ENCODE measurements at places on chromosomes 7 and 10.

- DNase-seq, result no peak
These were observed 5.6 kb upstream of the VWA2 start for GRCh38 chr10:114233482-114233881.

DNA sequence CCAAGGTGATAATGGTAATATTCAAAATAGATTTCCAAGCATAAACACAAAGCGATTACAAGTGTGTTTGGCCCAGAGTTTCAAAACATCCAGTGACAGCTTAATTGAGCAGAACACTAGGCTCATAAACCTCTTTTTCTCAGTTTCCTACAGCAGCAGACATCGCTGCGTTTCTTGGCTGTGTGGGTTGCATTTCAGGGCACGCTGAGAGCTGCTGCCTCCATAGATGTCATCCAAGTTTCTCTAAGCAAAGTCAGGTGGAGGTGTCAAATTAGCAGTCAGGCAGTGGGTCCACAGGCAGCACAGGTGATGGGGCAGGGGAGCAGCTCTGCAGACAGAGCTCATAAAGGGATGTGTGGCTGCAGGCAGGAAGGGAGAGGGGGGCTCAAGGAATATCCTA is 50.5 kb upstream of the COL13A1 start:
- no peak for DNase-seq

- no peak for DNase-seq
These were observed 46.0 kb downstream of the ZNF777 start for GRCh38 chr7:149414745-149415390.

DNA sequence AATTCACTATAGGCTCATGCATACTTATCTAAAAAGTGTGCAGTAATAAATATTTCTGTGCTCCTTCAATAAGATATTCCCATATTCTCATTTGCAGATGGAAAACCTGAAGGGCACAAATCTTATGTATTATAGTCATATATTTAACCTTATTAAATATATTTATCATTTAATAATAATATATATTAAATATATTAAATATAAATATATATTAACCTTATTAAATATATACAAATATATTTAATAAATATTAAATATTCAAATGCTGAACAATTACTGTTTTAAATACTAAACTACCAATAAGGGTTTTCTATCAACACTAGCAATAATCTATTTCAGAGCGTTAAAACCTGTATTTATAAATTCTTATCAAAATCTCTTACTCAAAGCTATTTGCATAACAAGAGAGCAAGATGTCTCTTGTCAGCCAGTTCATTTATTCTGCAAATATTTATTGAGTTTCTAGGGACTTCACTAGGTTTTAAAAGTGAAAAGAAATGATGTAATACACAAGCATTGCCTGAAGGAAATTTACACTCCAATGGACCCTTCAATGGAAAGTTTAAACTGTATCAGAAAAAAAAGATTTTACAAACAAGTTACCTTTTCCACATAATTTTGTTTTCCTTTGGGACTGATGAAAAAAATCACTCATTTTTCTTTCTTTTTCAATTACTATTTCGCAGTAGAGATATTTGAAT is 159.2 kb downstream of the AGMO start:
- no peak for DNase-seq

DNA sequence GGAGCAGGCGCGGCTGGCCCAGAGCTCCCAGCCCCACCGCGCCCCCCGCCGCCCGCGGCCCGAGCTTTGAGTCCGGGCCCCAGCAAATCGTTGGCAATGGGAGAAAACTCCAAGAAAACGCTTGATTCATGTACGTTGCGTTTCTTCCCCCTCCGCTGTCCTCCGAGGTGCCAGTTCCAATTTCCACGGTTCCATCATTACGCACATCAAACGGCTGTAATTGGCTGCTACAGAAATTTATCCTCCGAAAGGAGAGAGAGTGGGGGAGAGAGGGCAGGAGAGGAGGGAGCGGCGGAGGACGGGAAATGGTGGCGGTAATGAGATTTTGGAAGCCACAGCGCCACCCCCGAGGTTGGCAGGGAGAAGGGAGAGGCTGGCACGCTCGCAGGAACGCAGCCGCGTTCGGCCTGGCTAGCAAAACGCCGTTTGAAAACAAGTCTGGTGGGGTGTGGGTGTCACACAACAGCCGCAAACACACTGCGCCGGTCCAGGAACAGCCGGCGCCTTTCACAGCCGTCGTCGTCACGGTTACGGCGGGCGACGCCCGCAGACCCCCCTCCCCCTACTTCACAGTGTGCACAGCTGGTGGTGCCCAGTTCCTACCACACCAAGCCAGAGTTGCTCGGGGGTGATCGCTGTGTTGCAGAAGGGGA is 57.5 kb downstream of the UNCX start:
- peak; percentile 45 for DNase-seq

DNA sequence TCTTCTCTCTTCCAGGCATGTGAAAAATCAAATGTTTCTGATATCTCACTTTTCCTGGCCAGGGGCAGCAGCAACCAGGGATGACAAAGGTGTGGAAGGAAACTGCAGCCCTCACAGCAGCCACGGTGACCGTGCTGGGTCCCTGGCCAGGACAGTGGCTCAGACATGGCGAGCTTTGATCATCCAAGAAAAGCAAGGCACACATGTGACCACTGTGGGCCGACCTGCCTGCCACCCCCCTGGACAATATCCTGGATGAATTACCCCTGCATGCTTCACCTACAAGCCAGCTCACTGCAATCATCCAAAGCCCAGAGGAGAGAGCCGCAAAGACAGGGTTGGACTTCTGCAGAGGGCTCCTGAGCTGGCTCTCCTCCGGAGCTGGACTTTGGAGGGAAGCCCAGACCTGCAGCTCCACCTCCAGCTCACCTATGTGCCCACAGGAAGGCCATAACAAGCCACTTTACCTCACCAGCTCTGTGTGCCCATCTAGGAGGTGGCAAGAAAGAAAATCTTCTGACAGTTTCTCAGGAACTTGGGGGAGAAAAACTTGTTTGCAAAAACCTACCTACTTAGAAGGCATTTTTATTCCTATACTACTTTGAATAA is 2.7 kb downstream of the CHST15 start:
- no peak for DNase-seq

Data from HuH-7.5 (cell line).